Left forelimb (tissue), 1 donor: ENCODE measurements at places on chromosomes 12 and 14.
A peak's percentile ranks its signal among the peaks of the same experiment; 100 is the strongest.

DNA sequence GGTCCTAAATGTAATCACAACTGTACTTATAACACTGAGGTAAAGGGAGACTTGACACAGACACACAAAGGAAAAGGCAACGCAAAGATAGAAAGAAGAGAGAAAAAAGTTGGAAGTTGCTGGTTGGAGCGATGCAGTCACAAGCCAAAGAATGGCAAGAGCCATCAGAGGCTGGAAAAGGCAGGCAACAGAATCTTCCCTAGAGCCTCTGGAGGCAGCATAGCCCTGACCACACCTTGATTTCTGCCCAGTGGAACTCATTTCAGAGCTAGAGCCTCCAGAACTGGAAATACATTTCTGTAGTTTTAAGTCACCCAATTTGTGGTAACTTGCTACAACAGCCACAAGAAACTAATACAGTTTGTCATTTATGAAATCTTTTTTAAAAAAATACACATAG lies 89.2 kb downstream of the PUS7L start:
- DNase-seq: no peak

DNA sequence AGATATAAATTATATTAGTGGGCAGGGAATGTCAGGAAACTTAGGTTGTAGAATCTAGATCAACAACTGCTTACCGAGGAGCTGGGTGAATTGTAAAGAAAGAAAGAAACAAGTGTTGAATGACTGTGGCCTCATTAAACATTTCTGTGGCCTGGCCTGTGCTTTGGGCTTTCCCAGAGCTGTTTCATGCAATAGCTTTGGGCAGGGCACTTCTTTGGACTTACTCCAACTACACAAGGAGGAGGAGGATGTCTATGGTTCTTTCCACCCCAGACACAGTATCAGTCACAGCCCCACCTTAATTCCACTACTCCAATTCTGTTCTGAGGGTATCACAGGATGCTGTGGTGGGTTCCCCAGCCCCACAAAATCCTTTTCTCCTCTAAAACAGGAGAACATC lies 38.0 kb downstream of the DPF3 start:
- no peak for DNase-seq

GRCh38 chr12:25970082-25970481 lies 11.6 kb downstream of the RASSF8 start:
- DNase-seq: no peak

DNA sequence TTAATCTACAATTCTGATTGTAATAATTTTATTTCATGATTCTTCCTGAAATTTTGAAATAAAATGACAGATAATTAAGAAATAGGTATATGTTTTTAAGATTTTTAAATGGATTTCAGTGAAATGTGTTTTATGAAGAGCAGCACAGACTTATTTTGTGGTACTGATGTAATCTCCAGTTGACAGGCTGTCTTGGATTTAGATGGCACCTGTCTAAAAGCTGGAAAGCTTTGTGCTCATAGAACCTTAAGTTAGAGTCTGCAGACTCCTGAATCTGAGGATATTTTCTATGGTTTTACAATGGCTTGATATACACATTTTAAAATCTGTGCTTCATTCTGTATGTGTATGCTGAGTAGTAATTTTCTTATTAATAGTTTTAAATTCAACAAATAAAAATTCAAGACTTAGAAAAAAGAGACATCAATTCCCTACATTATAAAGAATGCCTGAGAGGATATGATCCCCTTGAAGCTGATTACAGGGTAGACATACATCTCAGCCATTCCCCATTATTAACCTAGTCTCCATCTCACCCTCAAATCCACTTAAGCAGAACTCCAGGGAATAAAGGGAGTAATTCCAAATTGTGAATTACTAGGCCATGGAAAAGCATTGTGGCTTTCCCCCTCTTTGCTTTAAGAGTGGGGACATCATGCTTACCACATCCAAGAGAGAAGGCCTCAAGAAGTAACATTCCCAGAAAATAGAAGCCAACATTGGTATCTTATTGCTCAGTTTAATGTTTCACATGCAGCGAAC lies 33.7 kb upstream of the ACSS3 start:
- DNase-seq: no peak

- no peak for DNase-seq
Observed at GRCh38 chr12:103130564-103130963, 173.1 kb downstream of the ASCL1 start.

- no peak for DNase-seq
Observed at GRCh38 chr14:103194256-103195045, 71.2 kb downstream of the TNFAIP2 start.

- DNase-seq: no peak
Observed at GRCh38 chr12:39643052-39643451, 23.4 kb upstream of the ABCD2 start.

DNA sequence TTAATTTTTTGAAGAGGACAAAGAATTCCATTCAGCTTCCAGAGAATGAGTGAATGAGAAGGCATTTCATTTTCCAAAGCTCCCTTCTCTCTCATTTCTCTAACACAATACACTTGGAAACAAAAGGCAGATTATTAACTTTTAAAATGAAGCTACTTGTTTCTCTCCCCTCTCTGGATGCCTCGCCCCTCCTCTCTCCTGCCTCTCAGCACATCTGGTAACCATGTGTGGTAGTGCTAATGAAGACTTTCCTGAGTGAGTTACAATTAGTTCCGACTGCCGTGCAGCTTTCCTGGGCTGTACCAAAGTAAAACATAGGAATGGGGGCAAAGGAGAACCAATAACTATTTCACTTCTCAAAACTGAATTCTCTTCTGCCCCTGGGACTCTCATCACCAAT lies 84.7 kb upstream of the SOX5 start:
- DNase-seq: no peak

DNA sequence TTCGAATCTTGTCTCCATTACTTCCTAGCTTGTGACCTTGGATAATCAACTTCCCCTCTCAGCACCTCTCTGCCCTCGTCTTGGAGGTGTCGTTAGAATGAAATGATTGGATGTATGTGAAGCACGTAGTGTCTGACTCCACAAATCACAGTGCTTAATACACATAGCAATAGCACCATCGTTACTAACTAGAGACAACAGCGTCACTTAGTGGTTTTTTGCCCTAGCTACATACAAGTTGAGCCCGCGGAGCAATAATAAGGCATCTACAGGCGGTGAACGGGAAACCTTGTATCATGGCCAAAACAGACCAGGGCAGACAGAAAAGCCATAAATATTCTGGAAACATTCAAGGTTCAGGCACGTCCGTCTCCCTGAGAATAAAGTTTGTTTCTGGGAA lies 154.9 kb downstream of the ASCL4 start:
- DNase-seq: no peak

GRCh38 chr14:65704850-65705249 lies 292.3 kb downstream of the FUT8 start:
- DNase-seq: no peak

GRCh38 chr14:104806625-104807465 lies 5.9 kb downstream of the ZBTB42 start:
- DNase-seq: no peak

- no peak for DNase-seq
Observed at GRCh38 chr14:53215101-53215500, 62.0 kb upstream of the DDHD1 start.

- peak; percentile 83 for DNase-seq
Observed at GRCh38 chr14:92951912-92952471, 29.0 kb downstream of the CHGA start.

DNA sequence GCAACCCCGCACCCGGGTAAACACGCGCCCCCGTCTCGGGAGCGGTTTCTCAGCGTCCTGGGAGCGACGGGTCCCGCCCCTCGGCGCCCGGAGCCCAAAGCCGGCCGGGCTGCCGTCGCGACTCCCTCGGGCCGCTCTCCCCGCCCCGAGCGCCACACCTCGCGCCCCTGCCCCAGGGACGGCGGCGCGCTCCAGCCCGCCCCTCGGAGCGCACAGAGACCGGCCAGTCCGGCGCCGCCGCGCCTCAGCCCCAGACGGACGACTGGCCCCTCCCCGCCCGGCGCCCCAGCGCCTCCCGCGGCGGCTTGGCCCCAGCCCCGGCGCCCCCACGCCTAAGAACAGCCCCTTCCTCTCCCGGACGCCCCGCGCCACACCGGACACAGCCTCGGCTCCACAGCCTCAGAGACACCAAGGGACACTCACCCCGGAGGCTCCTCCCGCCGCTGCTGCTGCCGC lies 411 bp downstream of the BTBD7 start:
- DNase-seq: peak; percentile 68

DNA sequence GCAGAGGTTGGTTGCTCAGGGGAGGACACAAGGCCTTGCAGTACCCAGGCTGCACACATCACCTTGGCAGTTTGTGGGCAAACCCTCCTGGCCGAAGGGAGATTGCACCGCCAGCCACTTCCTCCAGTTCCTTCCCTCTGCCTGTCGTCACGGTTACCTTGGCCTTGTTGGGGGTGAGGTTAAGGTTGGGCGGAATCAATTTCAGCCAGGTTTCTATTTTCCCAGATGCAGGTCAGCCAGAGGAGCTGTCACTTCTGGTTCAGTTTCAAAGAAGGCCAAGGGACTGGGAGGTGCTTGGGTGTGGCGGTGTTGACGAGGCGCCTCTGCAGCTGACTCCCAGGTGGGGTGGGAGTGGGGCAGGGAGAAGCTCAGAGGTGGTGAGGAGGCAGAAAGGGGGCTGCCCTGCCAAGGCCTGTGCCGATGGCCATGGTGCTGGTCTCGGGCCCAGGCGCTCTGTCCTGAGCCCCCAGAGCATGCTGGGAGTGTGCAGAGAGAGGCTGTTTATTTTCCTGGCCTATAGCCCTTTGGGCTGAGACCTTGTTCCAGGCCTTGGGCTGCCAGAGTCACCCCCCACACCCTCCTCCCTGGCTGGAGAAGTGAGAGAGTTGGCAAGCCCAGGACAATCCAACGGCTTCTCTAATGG lies 31.4 kb downstream of the JDP2 start:
- DNase-seq: no peak

DNA sequence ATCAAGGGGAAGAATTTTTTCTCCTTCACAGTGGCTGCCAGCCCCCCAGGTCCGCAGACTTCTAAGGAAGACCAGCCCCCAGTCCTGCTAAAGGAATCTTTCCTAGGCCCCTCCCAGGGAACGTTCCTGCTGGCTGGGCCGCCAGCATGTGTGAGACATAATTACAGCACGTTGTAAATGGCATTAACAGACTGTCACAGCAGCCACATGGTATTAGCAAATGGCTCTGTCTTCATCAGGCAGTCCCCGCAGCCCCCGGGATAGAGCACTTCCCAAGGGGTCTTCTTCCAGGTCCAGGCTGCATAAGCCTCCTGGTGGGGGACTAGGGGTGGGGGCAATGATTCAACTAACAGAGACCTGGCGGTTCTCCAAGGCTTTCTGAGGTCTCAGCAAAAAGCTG lies 34.9 kb upstream of the FAM222A start:
- DNase-seq: peak; percentile 69

DNA sequence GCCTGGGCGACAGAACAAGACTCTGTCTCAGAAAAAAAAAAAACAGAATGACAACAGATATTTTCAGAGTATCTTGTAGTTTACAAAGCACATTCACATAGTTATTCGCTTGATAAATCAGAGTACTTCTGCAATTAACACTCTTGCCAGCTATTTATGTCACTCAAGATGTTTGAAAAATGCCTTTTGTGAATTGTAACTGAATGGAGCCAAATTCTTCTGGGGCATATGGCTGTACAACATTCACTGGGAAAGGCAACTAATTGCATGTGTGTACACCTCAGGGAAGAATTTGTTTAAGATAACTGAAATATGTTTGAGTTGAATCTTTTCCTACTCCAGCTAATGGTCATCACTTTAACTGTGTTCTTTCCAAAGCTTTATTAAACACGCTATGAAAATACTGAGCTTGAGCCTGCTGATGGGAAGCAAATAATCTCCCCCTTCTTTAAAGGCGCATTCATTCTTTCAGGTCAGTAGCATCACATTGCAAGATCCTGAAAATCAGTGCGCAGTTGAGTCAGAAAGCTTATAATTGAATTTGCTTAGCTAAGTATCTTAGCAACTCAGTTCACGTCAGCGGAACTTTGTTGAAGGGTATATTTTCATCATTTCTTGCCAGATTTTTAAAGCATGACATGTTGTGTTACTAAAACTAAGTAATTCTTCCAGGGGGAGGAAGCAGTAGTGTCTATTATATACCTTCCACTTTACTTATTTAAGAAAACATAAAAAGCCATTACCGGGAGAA lies 66.6 kb downstream of the SINHCAF start:
- no peak for DNase-seq

- DNase-seq: no peak
Observed at GRCh38 chr12:14577344-14577743, 9.7 kb upstream of the PLBD1 start.

- no peak for DNase-seq
Observed at GRCh38 chr12:47980197-47980596, 16.8 kb downstream of the TMEM106C start.

GRCh38 chr14:89085231-89085731 lies 260.8 kb downstream of the TTC8 start:
- DNase-seq: peak; percentile 71

DNA sequence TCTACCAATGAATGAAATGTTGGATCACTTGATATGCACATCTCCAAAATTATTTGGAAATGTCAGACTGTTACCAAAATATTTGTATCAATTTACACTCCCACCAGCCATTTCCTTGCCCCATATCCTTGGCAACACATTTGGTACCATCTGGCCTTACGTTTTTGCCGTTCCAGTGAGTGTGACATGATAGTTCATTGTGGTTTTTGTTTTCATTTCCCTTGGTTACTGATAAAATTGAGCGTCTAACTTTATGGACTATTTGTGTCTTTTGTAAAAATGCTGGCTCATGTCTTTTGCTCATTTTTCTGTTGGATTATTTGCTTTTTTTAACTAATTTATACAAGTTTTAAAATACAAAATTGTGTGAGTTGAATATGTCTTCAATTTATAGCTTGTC lies 11.0 kb downstream of the KLHDC1 start:
- no peak for DNase-seq

DNA sequence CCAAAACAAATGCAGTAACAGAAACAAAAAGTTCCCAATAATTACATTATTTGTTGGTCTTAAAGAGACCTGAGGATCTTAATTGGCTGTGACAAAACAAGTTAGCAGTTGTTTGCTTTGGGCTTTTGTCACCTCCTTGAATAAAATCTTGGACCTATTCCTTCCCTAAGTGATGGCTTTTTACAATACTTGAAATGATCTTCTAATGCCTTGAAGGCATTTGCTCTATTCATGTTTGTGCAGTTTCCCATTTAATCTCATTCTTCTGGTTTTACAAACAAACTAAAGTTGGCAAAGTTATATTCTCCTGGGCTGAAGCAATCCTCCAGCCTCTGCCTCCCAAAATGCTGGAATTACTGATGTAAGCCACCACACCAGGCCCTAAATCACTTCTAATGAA lies 98.8 kb downstream of the OSBPL8 start:
- no peak for DNase-seq

- no peak for DNase-seq
Observed at GRCh38 chr12:58479401-58479800, 440.9 kb downstream of the LRIG3 start.
